ENCODE measurements at places on chromosomes 6 and 20.

DNA sequence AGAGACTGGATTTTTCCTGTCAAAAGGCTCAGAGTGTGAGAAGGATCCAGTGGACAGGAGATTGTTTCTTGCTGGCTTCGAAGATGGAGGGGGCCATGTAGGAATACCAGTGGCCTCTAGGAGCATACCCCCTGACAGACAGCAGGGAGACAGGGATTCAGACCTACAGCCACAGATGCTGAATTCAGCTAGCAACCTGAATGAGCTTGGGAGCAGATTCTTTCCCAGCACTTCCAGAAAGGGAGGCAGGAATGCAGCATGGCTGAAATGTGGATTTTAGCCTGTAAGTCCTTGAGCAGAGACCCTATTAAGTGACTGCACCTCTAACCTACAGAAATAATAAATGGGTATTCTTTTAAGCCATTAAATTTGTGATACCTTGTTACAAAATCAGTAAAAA is 44.6 kb downstream of the STXBP5 start:
- DNase-seq, result no peak

DNA sequence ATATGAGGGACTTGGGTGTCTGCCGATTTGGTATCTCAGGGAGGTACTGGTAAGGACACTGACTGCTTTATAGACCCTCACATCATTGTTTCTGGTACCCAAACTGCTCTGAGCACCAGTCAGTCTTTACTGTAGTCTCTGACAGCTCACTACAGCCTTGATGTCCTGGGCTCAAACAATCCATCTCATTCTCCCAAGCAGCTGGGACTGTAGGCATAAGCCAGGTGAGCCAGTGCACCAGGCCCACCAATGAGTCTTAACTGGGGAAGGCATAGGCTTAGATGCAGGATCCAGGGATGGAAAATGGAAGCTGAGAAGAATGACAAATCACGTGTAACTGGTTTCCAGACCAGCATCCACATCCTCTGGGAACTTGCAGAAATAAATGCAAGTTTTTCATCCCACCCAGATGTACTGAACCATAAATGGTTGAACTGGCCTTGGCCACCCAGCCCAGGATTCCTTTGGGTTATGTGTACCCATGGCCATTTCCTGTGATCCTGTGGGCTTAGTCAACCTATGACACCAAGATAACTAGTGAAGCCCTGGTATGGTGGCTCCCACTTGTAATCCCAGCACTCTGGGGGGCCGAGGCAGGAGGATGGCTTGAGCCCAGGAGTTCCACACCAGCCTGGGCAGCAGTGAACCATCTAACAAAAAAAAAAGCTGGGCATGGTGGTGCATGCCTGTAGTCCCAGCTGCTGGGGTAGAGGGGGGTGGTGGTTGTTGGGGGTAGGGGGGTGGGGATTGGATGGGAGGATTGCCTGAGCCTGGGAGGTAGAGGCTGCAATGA is 5.8 kb downstream of the TUBB start:
- DNase-seq, result no peak

DNA sequence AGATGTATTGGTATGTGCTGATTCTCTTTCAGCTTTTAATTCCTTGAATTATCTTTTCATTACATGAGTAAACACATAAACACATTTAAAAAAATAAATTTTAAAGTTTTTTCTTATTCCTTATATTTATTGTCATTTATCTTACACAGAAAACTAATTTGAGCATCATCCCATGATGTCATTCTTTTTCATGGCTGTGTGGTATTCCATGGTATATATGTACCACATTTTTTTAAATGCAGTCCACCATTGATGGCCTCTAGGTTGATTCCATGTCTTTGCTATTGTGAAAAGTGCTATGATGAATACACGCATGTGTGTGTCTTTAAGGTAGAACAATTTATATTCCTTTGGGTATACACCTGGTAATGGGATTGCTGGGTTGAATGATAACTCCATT is 33.3 kb downstream of the OTOR start:
- no peak for DNase-seq

DNA sequence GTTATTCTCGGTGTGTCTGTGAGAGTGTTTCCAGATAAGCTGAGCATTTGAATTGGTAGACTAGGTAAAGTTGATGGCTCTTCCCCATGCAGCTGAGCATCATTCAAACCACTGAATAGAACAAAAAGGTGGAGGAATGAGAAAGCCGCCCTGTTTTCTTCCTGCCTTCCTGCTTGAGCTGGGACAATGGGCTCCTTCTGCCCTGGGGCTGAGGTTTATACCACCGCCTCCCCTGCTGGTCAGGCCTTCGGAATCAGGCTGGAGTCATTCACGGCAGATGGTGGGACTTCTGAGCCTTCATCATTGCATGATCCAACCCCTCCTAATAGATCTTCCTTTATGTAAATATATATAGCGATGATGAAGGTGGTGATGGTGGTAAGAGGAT is 124.9 kb downstream of the ANKRD60 start:
- DNase-seq, result no peak

DNA sequence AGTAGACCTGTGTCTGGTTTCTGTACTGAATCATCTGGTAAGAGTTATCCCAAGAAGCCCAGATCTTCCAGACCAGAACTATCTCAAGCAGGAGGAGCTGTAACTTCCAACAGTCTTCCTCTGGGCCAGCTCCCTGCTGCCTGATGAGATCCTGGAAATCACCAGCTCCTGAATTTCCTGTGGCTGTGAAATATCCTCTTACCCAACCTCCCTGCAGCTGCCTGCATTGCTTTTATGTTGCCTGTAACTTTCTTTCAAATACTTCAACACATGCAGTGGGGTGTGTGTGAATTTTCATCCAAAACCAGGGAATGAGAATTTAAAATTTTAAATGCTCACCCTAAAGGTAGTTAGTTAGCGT is 160.5 kb upstream of the LAMP5 start:
- DNase-seq, result no peak

DNA sequence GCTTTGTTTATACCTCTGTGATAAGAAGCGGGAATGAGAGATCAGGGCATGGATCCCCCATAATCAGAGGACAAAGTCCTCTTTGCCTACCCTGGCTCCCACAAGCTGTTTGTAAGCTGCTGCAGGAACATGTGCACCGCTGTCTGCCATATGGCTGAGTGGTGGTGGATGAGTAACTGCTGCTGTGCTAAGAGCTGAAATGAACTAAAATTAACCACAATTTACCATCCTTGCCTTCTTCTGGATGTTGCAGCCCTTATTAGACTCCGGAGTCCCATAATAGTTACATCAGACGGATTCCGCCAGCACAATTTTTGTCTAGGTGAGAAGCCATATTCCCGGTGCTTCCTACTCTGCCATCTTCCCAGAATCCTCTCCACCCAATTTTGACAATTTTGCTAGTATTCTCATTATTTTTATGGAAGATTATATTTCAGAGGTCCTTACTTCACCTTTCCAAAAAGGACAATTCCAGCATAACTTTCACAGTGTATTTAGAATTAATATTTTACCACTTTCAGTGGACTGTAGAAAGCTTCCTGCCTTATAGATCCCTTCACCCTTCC is 6.0 kb upstream of the CMTR1 start:
- no peak for DNase-seq

DNA sequence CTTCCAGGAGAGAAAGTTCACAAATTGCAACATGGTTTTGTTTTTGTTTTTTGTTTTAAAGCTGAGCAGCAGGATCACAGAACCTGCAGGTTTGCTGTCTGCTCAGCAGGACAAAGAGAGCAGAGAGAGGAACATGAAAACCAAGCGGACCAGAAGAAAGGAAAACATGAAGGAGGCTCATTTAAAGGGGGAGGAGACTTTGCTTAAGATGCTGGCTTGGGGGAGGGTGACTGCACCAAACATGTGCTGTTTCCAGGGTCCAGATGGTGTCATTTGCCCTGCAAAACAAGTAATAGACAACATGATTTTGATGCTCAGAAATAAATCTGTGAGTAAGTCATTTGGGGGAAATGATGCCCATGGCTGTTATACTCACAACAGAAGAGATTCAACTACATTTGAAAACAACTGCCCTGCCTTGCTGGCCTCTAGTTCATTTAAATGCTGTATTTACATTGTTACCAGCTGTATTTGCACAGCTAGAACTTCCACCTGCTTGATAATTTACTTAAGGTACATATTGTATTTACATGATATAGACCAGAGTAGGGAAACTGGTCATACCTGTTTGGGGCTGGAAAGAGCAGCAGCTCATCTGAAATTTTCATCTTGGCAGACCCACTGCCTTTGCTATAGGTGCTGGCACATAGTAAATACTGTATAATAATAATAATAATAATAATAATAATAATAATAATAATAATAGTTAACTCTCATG is 32.2 kb upstream of the CHD6 start:
- DNase-seq, result no peak

DNA sequence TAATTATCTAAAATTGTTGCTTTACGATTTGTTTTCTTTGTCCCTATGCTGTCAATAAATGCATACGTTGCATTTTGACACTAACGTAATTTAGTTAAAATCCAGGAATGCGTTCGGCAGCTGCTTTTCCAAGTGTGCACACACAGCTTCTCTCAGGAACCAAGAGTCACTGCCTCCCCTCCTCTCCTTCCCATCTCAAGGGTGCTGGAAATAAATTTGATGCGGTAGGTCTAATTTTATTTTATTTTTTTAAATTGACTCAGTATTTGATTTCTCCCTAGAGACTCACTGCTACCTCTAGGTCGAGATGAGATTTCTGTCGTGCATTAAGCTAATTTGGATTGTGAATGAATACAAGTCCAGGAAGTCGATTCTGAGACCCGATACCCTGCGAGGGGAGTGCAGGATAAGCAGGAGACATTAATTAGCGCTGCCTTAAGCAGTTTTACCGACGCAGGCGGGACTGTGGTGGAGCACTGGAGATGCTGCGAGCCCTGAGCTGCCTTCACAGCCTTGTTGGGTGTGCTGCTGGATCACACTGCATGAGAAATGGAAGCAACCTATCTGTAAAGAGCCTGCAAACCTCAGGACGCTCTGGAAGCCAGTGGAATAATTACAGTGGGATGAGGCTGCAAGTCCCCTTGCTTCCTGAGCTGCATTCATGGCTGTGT is 381.2 kb downstream of the C6orf118 start:
- no peak for DNase-seq

DNA sequence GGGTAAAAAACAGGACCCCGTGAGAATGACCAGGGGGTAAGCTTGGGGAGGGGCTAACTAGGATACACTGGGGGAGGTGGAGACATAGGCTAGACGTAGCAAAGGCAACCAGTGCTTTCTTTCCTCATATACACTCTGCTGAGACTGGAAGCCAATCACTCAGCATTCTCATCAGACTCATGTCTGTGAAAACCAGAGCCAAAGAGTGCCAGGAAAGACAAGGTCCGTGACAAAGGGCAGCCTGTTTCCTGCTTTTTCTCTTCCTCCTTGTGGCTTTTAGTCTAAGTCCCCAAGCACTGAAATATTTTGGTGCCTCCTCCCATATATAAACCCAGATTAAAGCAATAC is 97.9 kb upstream of the NEDD9 start:
- no peak for DNase-seq

DNA sequence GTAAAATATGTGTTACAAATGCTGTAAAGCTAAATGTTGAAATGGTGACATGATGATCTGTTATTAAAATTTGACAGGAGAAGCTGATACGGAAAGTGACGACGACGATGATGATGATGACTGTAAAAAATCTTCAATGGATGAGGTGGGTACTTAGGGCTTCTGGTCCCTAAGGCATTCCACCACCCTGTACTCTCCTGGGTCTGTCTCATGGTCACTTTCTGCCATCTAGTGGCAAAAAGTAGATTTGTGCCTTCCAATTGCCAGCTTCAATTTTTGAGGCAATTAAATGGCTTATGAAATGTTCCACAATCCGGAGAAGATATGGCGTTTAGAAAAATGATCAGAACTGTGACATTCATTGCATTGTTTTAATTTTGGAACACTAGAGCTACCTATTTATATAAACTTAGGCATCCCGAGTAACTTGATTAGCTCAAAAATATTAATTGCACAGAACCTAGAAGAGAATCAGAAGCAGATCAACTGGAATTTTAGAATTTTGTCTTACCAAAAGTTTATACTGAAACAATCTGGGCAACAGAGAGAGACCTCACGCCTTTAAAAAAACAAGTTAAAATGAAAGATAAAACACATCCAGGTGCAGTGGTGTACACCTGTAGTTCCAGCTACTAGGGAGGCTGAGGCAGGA is 346.5 kb upstream of the PLCB4 start:
- DNase-seq, result no peak

GRCh38 chr20:34475979-34476736 is 40.1 kb upstream of the DYNLRB1 start:
- DNase-seq, result no peak

GRCh38 chr6:3345836-3346235 is 87.1 kb downstream of the PSMG4 start:
- DNase-seq, result no peak

DNA sequence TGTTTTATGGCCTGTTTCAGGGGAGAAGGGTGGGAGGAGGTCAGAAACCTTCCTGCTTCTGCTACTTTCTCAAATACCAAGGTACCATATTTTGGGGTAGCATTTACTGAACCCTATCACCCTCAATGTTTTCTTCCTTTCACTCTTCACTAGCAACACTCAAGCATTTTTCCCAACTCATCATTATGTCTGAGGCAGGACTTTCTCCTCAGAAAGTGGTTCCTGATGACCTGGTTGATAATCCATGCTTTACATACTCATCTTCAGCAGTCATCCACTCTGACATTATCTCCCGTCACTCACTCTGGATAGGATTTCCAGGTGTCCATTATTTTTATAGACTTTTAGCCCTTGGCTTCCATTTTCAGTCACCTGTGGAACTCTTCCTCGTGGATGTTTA is 21.1 kb downstream of the ZNF292 start:
- no peak for DNase-seq

- DNase-seq, result no peak
Observed at GRCh38 chr6:146135167-146135566, 106.3 kb downstream of the GRM1 start.

DNA sequence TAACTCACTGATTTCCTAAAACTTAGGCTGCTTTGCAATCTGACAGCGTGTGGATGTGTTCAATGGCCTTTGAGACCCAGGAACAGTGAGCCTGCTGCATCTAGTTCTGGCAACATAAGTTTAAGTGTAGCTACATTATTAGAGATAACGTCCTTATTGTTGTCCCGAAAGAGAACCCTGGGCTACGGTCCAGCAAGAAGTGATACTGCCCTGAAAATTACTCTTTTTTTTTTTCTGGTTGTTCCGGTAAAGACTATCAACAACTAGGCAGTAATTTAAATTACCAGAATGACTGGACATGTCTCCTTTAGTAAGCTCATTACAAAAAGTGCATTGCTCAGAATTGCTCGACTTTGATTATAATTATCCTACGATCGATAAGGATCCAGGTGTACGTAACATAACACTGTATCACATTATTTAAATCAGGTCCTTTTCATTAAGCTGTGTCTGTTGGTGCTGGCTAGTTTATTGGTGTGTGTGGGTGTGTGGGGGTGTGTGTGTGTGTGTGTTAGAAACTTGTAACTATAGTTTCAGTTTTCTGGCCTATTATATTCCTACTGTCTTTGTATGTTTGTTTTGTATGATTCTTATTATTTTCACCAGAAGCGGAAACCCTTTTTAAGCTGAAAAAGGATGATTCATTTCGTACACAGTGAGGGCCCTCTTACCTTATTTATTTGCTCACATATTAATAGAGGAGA is 3.0 kb downstream of the TSHZ2 start:
- DNase-seq, result no peak

GRCh38 chr6:83097204-83097603 is 29.7 kb downstream of the DOP1A start:
- no peak for DNase-seq

Data from stimulated activated CD4-positive, alpha-beta T cell treated with anti-CD3 and anti-CD28 coated beads, Interleukin-15, amount 100 ng/mL, for 1 hour (primary cell).